ENCODE measurements at places on chromosomes 6 and 20. TPM values are rescaled to one million over a fixed set of nuclear protein-coding genes. Genes with fewer than 3 reads are reported as not detected.

DNA sequence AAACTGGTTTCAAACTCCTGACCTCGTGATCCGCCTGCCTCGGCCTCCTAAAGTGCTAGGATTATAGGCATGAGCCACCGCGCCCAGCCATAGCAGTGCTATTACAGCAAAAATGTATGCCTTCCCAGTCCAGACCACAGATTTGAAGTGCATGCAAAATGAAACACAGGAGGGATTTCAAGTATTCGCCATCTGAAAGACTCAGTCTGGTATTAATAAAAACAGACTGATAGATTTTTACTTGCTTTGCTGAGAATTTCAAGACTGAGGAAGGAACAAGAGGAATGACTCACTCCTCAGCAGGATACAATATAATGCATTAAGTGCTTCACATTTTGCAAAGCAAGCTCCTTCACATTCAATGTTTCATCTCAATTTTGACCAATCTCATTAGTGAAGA is 134.9 kb downstream of the TMEM200A start:
- peak; percentile 46 for DNase-seq

DNA sequence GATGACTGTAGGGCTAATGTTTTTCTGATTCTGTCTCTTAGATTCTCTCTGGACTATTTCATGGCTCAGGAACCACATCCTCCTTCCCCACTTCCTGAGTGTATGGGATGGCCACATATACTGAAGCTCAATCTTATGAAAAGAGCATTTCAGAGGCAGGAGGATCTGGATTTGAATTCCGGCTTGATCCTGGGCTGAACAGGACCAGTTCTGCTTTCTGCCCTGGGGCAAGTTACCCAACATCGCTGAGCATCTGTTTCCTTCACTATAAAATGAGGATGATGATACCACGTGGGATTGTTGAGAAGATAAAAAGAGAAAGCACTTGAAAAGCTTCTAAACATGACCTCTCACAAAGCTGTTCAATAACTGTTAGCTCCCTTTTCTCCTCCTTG is 168.4 kb upstream of the TNFAIP3 start:
- peak; percentile 76 for DNase-seq

PABPC1L gene
- total RNA-seq, result 103 TPM

DNA sequence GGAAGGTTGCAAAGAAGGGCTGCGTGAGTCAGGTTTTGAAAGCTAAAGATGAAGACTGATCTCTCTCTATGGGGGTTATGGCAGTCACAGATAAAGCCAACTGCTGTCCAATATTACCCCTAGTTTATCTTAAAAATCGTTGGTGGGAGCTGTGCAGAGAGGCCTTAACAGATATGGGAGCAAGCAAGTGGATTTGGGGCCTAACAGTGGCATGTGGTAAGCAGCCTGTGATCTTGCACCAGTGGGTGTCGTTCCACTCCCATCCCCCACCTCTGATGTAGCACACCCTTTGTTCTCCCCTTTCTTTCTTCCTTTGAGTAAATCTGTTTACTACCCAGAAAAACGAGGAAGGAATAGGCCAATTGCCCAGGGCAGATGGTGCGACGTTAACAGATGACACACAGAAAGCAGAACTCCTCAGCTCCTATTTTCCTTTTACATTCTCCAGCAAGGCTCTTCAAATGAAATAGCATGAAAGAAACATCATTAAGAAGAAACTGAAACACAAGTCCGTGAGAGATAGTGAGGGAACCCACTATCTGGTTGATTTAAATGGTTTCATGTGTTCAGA is 274.1 kb upstream of the CITED2 start:
- no peak for DNase-seq

GRCh38 chr20:32167552-32167951 is 40.0 kb downstream of the PLAGL2 start:
- no peak for DNase-seq

- DNase-seq, result no peak
Observed at GRCh38 chr6:4382362-4382853, 247.0 kb upstream of the ECI2 start.

- no peak for DNase-seq
Observed at GRCh38 chr20:24813496-24813895, 135.6 kb upstream of the CST7 start.
